ENCODE measurements at places on chromosomes 13 and 19.

- no peak for DNase-seq
These were observed 31.3 kb downstream of the UBL3 start for GRCh38 chr13:29819143-29819542.

- DNase-seq, result no peak
These were observed 3.2 kb downstream of the PLK5 start for GRCh38 chr19:1526979-1527649.

- no peak for DNase-seq
These were observed 148.5 kb upstream of the TSHZ3 start for GRCh38 chr19:31497709-31498108.

GRCh38 chr13:37289212-37289935 lies 183.9 kb upstream of the CSNK1A1L start:
- DNase-seq, result no peak

DNA sequence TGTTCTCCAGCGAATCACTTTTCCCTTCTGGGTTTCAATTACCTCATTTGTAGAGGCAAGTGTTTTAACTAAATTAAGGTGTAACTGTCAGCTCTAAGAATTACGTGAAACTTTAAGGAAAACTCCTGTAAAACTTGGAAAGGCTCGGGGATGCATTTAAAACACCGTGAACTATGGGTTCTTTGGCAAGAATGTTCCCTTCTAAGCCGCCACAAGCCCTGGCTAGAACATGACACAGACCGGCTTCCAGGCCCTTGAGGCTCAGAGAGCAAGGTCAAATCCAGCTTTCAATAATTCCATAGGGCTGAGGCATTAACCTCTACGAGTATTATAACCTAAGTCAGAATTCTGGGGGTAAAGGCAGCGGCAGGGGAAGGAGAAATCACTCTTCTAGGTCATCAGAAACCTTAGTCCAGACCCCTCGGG lies 685 bp downstream of the VWA8 start:
- no peak for DNase-seq

DNA sequence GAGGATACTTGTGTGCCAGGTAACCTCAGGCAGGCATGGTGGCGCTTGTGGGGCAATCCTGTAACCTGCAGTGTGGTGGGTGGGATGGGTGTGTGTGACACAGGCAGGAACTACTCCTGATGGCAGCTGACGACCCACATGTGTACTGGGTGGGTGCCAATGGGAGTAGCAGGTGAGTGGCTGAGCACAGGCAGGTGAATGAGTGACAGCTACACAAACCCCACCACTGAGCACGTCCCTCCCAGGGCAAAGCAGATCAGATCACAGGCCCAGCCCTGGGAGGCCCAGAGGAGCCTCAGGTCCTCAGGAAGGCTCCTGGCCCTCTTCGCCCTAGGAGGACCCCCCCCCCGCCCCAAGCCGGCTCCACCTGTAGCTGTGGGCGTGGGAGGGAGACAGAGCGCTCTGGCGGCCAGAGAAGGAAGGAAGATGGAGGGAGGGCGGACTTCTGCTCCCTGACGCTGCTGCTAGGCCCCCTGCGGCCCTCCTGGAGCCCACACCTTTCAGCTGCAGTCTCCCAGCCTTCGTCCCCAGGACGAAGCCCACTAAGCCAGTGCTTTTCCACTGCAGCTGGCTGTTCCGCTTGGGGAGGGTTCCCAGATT lies 1.3 kb upstream of the ZNF181 start:
- DNase-seq, result no peak

Data from bone marrow (tissue), 2 donors.